A549 treated with dexamethasone at 1 μM for 4 hours (cell line): ENCODE measurements at places on chromosomes 1 and 21. TPM values are rescaled to one million over a fixed set of nuclear protein-coding genes. Genes with fewer than 3 reads are reported as not detected.

The HSD3B2 gene
- not detected in 5 replicates for total RNA-seq

The TIAM1 gene
- 0.73 to 1.0 TPM (median 0.89 TPM) in 5 replicates for total RNA-seq

The MYOC gene
- not detected in 5 replicates for total RNA-seq

The MCOLN2 gene
- total RNA-seq, result 1.9 to 2.4 TPM (median 2.3 TPM) in 5 replicates
